ENCODE measurements at places on chromosomes 7 and 10.

DNA sequence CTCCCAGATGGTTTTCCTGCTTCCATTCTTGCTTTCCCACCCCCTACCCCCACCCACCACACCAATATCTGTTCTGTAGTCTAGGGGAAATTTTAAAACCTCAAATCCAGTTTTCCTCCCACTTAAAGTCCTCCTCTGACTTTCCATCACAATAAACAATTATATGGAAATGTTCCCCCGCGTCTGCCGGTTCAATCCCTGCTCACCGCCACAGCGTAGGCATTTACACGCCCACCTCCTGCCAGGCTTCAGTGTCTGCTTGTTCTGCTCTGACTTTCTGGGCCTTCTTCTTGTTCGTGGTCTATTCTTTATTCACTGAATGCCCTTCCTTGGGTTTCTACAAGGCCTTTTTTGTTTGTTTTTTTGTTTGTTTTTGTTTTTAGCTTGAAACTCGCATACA, 633.0 kb upstream of the MKI67 start:
- no peak for DNase-seq

- DNase-seq = no peak
Measured at GRCh38 chr7:21041666-21042065, 255.0 kb upstream of the SP8 start.

DNA sequence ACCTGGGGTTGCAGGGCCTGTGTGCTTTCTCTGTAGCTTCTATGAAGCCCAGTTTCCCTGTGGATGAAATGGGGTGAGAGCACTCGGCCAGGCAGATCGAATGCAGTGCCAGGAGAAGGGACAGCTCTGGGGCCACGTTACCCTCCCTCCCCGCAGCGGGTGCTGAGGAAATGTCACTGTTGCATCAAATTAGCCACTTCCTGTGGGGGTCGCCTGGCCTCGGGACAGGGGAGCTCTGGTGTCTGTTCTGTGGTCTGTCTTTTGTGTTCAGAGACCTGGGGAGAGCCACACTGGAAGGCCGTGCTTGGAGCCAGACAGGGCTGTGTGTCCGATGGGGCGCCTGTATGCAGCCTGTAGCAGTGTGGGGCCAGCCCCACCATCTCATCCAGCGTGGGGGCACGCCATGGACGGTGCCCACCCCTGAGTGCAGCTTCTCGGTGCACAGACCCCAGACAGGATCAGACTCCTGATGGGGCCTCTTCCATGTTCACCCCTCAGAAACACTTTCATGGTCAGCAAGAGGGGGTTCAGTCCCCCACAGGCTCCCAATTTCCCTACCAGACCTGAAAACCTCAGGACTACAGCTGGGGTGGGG, 13.6 kb downstream of the TTYH3 start:
- DNase-seq = peak; percentile 45

DNA sequence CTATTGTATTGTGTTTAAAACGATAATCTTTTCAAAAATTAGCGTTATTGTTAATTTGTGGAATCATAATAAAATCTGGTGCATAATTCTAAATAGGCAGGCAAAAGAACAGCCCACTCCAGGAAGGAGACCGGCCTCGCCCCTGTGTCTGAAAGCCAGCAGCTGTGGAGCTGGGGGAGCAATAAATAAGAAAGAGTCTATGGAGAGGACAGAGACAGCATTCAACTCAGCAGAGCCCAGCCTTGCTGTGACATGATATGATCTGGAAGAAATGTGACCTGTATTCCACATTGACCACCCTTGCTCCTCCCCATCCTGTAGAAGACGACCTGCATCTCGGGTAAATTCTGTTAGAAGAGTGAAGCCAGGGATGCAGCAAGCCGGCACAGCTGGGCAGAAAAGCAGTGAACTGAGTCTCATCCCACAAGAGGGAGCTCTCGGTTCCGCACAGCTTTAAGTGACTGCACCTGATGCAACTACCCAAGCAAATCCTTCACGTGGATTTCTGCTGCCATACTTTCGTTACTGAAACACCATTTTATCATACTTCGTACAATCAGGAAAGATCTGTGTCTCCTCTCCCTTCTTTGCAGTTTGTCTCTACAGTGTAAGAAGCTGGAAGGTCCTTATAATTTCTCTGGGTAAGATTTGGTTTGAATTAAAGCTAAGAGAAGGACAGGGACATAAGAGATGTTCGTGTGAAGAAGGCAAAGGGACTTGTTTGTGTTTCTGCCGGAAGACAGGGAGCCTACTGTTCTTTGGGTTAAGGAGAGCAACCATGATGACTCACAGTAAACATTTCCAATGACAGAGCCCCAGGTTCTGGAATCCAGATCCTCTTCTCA, 427.1 kb downstream of the GPAM start:
- no peak for DNase-seq

DNA sequence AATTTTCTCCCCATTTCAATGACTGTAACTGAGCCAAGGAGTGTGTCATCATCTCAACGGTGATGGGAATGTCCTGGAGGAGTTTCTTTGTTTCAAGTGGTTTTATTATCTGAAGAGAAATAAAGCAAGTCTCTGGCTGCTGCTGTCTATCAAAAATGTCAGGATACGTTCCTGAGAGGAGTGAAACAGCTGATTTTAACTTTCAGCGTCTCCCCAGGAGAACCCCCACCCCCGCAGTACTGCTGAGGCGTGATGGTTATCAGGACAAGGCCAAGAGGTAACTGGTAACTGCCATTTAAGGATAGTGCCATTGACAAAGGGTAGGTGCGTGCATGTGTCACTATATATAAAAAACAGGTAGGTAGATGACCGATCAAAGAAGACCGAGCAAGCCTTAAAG, 70.3 kb upstream of the LRGUK start:
- DNase-seq = no peak

GRCh38 chr10:87503886-87504285, 807 bp upstream of the MINPP1 start:
- DNase-seq = peak; percentile 0

DNA sequence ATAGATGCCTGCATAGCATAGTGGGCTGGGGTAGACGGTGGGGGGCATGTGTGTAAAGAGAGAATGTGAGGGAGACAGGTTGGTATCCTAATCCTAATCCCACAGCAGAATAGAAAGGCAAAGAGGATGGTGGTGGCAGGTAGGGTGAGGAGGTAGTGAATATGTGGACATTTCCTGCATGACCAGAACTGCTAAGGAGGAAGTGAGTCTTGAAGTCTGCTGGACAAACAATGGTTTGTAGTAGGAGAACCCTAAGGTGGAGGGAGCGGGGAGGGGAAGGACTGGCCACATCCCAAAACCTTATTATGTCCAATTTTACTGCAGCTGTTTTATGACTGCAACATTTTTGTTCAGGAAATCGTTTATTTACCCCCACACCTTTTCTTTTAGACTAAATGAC, 279.7 kb downstream of the AUTS2 start:
- no peak for DNase-seq

DNA sequence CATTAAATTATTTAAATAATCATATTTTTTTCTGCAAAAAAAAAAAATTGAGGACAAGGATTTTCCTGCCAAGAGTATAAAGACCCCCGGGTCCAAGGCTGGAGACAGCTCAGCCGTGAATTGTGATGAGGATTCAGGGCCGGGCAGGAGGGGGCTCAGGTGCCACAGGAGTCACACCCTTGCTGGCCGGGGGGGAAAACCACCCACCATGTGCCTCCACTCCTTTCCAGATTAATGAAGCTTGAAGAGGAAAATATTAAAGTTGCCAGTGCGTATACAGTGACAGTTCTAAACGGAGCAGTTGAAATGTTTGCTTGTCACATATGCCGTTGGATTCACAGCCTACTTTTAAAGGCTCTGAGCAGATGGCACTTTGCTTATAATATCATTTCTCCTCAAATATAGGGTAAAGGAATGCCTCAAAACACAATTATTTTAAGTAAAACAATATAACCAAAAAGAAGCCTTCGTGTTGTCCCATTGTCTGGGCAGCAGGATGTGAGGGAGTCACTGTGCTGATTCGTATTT, 49.6 kb downstream of the ADARB2 start:
- DNase-seq = no peak

GRCh38 chr10:59907918-59908807, 1.8 kb upstream of the CCDC6 start:
- DNase-seq = peak; percentile 84

DNA sequence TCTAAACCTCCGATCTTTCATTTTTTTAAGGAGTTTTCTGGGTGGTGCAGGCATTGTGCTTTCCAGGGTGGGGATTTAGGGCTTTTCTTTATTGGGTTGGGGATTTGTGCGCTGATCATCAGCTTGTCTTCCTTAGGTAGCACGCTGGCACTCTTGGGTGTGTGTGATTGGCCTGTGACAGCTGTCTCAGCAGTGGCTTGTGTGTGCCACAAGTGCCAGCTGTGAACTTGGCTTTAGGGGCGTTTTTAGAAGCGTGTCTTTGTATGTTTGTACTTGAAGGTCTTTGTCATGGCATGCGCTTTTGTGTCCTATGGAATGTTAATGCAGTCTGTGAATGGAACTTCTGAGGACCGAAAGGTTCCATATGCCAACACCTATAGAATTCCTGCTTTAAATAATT, 788 bp downstream of the AKAP9 start:
- peak; percentile 24 for DNase-seq

DNA sequence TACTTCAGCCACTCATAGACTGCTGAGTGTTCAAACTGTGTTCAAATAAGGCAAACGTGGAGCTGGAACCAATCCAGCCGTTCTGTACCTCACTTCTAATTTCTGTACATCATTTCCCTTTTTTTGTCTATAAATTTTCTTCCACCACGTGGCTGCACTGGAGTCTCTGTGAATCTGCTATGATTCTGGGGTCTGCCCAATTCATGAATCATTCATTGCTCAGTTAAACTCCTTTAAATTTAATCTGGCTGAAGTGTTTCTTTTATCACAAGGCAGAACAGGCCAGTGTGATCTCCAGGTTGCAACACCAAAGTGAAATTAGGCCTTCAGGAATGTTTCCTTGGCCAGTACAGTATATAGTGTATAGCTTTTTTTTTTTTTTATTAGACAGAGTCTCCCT, 53.5 kb downstream of the DNAJC12 start:
- DNase-seq = peak; percentile 20

DNA sequence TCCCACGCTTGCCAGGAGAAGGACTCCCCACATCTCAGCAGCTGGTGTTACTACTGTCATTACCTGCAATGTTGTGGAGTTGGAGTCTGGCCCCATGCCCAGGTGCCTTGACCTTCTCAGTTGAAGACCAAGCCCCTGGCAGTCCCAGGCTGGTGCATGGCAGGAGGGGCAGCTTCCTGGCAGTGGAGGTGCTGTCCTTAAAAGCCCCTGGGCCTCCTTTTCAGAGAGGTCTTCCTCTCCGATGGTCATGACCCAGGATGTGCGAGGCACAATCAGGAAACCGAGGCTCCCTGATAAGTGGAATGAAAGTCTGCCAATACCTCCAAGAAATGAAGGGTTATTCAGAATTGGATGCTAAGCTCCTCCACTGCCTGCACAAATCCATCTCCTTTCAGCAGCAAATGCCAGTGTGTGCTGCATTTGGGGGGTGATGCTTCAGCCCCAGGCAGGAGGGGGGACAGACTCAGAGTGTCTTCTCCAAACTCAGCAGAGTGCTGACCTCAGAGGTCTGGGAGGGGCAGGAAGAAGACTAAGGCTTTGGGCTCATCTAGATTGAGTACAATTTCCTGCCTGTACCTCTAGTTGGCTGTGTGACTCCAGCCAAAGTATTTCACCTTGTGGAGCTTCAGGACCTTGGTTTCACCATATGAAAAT, 97.0 kb upstream of the DDC start:
- no peak for DNase-seq

DNA sequence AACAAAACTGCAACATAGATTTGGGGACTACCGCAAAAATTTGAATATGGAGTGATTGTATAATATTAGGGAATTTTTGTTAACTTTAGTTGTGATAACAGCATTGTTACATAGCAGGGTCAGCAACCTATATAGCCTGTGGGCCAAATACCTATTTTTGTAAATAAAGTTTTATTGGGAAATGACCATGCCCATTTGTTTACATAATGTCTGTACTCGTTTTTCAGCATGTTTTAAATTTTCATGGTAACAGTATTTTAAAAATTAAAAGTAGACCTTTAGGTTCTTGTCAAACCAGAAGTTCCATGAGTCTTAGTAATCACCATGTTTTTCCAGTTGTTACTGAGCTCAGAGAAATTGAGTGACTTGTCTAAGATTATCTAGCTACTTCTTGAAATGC, 4.7 kb downstream of the BCAP29 start:
- no peak for DNase-seq

- DNase-seq = no peak
Measured at GRCh38 chr7:92608380-92609322, 18.5 kb upstream of the FAM133B start.

DNA sequence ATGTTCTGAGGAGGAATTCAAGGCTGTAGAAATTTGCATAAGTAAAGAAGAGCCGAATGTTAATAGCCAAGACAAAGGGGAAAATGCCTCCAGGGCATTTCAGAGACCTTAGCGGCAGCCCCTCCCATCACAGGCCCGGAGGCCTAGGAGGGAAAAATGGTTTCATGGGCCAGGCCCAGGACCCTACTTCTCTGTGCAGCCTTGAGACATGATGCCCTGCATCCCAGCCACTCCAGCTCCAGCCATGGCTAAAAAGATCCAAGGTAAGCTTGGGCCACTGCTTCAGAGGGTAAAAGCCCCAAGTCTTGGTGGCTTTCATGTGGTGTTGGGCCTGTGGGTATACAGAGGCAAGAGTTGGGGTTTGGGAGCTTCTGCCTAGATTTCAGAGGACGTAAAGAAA, 225.7 kb downstream of the ARHGAP12 start:
- DNase-seq = no peak

DNA sequence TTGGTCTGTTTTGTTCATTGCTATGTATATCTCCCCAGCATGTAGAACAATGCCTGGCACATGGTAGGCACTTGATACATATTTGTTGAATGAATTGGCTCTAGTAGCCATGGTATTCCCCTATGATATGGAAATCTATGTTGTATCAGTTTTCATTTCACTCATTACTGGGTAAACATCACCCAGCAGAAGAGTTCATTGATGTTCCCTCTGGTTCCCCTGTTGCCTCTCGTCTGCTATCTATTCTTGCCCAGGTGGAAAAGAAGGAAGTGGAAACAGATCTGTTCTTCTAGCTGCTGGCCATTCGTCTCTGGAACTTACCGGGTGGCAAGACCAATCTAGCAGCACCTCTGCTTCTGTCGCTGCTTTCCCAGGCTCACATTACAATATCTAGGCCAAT, 71.5 kb downstream of the LRRC4 start:
- no peak for DNase-seq

GRCh38 chr7:118252087-118252486, 27.6 kb downstream of the ANKRD7 start:
- no peak for DNase-seq

GRCh38 chr7:151632750-151633515, 113.2 kb upstream of the RHEB start:
- peak; percentile 95 for DNase-seq

All from suppressor macrophage treated with lipopolysaccharide for 4 hours (primary cell).